Upper lobe of right lung (tissue), 1 donor: ENCODE measurements at places on chromosomes 4 and X. TPM values are rescaled to one million over a fixed set of nuclear protein-coding genes. Genes with fewer than 3 reads are reported as not detected.

Gene SMIM20
- 25.2 TPM for total RNA-seq

Gene FAM9C
- not detected for total RNA-seq

Gene COL4A6
- total RNA-seq = 1.8 TPM

Gene CPLX1
- 5.2 TPM for total RNA-seq

DNA sequence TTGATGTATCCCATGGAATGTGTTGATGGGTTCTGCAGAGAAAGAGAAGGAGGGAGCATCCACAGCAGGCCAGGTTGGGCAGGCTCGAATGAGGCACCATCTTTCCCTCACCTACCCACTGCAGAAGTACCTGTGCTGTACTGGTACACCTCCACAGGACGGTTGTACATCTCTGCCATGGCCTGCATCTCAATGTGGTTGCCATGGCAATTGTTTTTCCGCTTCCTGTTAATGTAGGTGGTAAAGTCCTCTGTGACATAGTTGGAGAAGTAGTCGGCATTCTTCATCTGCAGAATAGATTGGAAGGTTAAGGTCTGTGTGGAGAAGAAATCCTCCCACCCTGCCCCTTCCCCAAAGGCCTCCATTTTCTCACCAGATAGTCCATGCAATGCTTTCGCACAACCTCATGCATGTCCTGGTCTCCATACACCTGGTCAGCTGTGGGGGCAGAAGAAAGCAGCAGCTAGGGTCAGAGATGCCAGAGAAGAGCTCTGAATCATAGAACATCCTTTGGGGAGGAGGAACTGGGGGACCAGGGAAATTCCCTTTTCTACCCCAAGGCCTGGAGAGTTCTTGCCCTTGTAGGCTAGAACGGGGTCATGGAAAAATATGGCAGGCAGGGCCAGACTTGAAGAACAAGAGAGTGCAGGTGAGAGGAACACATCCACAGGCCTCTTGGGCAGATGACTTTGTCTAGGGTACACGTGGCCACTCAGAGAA, 15.9 kb upstream of the PIM2 start:
- H3K27ac ChIP-seq = no peak overlapping the region
- H3K36me3 ChIP-seq = peaks cover 9% of the 10 kb centered on the region
- H3K4me3 ChIP-seq = no peak overlapping the region
- peaks cover 4% of the 10 kb centered on the region for H3K4me1 ChIP-seq
- H3K27me3 ChIP-seq = no peaks in the 10 kb centered on the region

- H3K27ac ChIP-seq = no peak overlapping the region
- DNase-seq = no peak
- no peak overlapping the region for H3K4me3 ChIP-seq
- H3K27me3 ChIP-seq = no peaks in the 10 kb centered on the region
- no peaks in the 10 kb centered on the region for H3K4me1 ChIP-seq
Observed at GRCh38 chrX:13051529-13052172, 7.2 kb upstream of the FAM9C start.

GRCh38 chr4:184437565-184438265, 36.6 kb downstream of the IRF2 start:
- no peak overlapping the region for H3K4me3 ChIP-seq
- H3K27me3 ChIP-seq = no peaks in the 10 kb centered on the region
- H3K36me3 ChIP-seq = no peaks in the 10 kb centered on the region
- peaks cover 69% of the 10 kb centered on the region for H3K4me1 ChIP-seq
- no peak for DNase-seq

DNA sequence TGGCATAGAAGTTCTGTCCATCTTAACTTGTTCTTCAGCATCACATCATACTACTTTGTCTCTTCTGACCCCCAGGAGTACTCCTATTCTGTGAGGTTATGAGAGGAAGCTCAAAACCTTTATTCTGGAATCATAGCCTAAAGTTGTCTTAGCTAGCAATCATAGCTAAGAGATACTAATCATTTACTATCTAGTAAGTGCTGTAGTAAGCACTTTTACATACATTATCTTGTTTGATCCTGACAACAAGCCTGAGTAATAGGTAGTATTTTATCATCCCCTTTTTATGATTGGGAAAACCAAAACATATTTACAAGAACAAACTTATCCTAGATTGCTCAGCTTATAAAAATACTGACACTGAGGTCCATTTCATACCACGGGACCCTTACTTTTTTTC, 14.3 kb upstream of the LHFPL1 start:
- no peak for DNase-seq
- H3K4me3 ChIP-seq = no peak overlapping the region
- H3K4me1 ChIP-seq = no peaks in the 10 kb centered on the region
- H3K27me3 ChIP-seq = no peaks in the 10 kb centered on the region

DNA sequence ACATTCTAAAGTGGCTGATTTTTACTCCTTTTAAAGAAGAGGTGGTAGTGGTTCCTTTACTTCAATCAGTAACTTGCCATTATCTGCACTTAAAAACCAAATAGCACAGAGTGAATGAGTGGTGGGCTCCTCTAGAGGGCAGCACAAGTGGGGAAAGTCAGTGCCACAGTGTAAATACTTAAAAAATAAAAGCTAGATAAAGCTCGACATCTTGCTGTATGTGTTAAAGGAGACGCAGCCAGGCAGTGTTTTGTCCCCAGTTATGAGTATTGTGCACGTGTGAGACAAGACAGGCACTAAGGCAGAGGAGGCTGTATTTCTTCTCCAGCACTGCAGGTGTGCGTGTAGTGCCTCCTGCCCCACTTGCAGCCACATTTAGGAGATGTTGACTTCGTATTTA, 24.6 kb downstream of the NAP1L5 start:
- no peak overlapping the region for H3K27ac ChIP-seq
- no peaks in the 10 kb centered on the region for H3K4me1 ChIP-seq
- H3K4me3 ChIP-seq = no peak overlapping the region
- peaks cover 48% of the 10 kb centered on the region for H3K36me3 ChIP-seq

- no peak for DNase-seq
- no peak overlapping the region for H3K27ac ChIP-seq
- H3K27me3 ChIP-seq = no peaks in the 10 kb centered on the region
- no peak overlapping the region for H3K4me3 ChIP-seq
- H3K36me3 ChIP-seq = no peaks in the 10 kb centered on the region
Observed at GRCh38 chr4:11777447-11777846, 348.8 kb upstream of the HS3ST1 start.
